ENCODE measurements at places on chromosomes 7 and 10.

- DNase-seq = no peak
Observed at GRCh38 chr10:95341716-95342130, 50.9 kb upstream of the PDLIM1 start.

- no peak for DNase-seq
Observed at GRCh38 chr10:71679425-71679824, 40.2 kb downstream of the C10orf105 start.

- DNase-seq = no peak
Observed at GRCh38 chr10:1095498-1095897, 39.3 kb downstream of the WDR37 start.

DNA sequence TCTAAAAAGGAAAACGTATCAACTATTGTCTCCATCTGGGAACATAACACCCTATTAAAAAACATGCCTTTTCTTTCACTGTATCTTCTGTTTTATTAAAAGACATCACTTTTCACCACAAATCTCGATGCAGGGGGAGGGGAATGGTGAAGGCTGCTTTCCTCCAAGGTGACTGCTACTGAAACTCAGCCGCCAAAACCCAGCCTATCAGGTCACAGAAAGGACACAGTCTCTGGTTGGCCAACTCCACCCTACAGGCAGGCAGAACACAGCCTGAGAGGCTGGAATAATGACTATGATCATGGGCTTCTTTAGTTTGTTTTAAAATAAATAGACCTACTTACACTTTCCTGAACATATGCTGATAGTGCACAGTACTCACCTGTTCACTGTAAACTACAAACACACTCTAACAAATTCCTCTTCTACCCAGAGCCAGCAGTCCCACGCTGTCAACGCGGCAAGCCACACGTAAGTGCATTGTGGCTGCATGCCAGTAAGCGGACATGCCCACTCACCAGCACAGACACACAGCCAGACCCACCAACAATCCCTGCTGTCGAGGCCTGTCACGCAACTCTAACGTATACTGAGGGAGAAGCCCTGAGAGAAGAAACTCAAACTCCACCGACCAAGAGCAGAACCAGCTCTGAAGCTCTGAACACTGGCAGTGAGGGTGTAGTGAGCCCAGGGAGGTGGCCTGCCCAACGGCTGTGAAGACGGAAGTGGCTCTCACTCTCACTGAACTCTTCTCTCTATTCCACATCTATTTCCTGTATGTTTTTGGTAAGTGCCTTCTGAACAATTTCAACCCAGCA lies 41.8 kb downstream of the NCAPG2 start:
- no peak for DNase-seq

- no peak for DNase-seq
Observed at GRCh38 chr7:27899601-27900000, 159.6 kb downstream of the TAX1BP1 start.

GRCh38 chr7:119959811-119960210 lies 313.2 kb upstream of the KCND2 start:
- DNase-seq = no peak

- DNase-seq = no peak
Observed at GRCh38 chr7:156920076-156920475, 27.1 kb upstream of the LMBR1 start.

DNA sequence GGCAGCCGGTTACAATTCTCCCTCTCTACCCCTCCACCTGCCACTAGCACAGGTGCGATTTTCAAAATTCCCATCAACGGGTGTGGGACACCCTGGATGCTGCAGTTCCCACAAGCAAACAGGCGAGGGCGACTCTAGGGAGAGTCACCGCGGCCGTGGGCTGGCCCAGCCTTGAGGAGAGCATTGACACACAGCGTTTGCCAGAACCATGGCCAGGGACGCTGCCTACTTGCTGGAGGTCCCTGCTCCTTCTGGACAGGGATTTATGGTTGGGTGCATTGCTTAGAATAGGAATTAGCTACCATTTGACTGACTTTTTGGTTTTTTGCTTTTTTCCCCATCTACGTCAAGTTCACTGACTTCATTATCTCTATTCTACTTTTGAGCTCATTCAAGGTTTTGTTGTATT lies 19.0 kb upstream of the CLDN4 start:
- DNase-seq = peak; percentile 8

GRCh38 chr10:15791816-15792524 lies 68.3 kb downstream of the MINDY3 start:
- DNase-seq = no peak

DNA sequence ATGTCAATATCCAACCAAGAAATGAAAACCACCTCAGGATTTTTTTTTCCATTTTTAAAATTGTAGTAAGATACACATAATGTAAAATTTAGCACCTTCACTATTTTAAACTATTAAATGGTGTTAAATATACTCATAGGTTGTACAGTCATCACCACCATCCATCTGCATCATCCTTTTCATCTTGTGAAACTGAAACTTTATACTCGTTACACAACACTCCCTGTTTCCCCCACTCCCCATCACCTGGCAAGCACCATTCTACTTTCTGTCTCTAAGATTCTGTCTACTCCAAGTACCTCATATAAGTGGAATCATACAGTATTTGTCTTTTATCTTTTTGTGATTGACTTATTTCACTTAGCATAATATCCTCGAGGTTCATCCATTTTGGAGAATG lies 335.2 kb upstream of the NPSR1 start:
- no peak for DNase-seq

GRCh38 chr10:116444527-116445142 lies 17.0 kb downstream of the PNLIPRP3 start:
- DNase-seq = no peak

GRCh38 chr7:37977243-37977642 lies 56.8 kb downstream of the EPDR1 start:
- DNase-seq = no peak

GRCh38 chr7:52143219-52143618 lies 826.6 kb upstream of the COBL start:
- no peak for DNase-seq

- DNase-seq = no peak
Observed at GRCh38 chr7:28771906-28772622, 186.1 kb downstream of the TRIL start.

DNA sequence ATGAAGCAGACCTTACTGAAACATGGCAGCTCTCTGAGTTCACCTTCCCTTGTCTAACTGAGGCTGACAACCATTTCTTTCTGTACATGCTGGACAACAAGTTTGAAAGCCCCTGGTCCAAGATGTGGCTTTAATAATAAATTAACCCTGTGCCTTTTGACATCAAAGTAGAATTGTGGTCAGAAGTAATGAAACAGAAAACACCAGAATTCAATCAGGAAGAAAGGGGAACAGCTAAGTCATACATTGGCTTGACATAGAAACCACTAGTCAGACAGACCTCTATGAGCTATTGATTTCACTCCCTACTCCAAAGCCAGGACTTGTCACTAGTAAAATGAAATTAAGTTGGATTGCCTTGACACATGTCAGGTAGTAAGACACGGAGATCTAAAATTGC lies 175.2 kb upstream of the ASAH2 start:
- DNase-seq = no peak

GRCh38 chr7:33193308-33193864 lies 64.0 kb downstream of the BBS9 start:
- no peak for DNase-seq

DNA sequence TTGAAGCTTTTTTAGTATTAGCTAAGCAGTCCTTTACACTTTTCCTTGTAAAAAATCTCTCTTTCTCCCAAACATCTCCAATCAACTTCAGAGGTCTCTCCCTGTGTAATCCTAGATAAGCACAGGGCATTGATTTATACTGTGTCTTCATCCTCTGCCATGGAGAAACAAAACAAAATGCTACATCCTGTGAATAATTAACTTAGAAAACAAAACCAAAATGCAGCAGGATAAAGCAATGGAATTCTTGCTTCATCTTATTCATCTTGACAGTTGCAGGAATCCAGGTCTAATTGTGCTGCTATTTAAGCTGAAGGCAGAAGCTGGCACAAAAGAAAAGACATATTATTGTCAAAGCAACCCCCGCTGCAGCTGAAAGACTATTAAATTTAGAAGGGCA lies 641.5 kb upstream of the SORCS1 start:
- no peak for DNase-seq

DNA sequence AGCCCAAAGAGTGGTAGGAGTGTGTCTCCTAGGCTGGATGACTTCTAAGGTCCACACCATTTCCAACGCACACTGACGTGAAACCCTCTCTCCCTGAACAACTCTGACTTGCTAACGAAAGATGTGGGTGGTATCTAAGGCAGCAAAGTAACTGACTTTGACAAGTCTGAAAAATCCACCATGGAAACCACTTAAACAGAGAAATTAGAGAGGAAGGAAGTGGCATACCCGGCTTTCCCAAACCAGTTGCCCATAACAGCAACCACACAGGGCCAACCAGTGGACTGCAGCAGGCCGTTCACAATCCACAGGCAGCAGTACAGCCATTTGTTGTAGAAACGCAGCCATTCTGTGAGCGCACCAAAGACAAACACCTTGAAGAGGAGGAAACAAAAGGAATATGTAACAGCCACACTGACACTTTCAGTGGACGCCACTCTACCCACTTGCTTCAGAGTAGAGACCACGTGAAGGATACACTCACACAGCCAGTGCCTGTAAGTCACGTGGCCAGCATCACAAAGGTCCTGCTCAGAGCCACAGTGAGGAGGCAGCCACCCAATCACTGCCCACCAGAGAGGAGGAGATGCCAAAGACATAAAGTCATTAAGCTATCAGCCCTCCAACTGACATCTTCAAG lies 39.8 kb downstream of the SLC37A3 start:
- DNase-seq = no peak
